Activated naive CD8-positive, alpha-beta T cell treated with anti-CD3 and anti-CD28 coated beads, Interleukin-2, amount 50 U/mL, for 24 hours (primary cell): ENCODE measurements at places on chromosomes 7 and 10.

DNA sequence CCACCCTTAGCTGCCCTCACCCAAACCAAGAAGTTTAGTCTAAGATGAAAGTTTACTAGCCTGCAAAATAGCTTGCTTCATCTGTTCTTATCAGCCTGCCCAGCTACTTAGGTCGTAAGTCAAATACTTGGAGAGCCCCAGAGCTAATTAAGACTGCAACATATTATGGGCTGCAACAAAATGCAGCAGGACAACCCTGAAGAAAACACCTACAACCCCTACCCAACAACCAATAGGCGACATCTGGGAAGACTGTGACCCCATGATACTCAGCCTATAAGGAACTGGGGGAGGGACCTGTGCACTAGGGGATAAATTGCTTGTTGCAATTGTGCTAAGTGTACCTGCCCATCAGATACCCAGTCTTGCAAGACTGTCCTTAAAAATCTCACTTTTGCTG lies 64.1 kb downstream of the LYZL2 start:
- DNase-seq, result no peak

- no peak for DNase-seq
Observed at GRCh38 chr7:7918736-7919448, 49.7 kb upstream of the GLCCI1 start.

- DNase-seq, result no peak
Observed at GRCh38 chr7:132130497-132130896, 445.8 kb downstream of the PLXNA4 start.

- no peak for DNase-seq
Observed at GRCh38 chr10:77863446-77863845, 63.1 kb downstream of the DLG5 start.

GRCh38 chr7:128135515-128136214 lies 104.4 kb upstream of the LRRC4 start:
- peak; percentile 79 for DNase-seq

DNA sequence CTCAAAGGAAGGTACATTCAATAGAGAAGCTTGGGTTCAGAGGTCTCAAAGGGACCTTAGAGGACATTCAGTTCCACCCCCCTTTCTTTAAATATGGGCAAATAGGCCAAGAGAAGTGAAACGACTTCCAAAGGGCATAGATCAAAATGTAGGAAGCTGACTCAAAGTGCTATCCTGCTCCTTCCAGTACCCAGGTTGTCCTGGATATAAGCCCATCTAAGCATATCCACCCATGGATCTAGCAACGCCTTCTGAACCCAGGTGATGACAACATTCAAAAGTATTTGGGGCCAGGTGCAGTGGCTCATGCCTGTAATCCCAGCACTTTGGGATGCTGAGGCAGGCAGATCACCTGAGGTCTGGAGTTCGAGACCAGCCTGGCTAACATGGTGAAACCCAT lies 5.3 kb downstream of the ATXN7L1 start:
- no peak for DNase-seq

DNA sequence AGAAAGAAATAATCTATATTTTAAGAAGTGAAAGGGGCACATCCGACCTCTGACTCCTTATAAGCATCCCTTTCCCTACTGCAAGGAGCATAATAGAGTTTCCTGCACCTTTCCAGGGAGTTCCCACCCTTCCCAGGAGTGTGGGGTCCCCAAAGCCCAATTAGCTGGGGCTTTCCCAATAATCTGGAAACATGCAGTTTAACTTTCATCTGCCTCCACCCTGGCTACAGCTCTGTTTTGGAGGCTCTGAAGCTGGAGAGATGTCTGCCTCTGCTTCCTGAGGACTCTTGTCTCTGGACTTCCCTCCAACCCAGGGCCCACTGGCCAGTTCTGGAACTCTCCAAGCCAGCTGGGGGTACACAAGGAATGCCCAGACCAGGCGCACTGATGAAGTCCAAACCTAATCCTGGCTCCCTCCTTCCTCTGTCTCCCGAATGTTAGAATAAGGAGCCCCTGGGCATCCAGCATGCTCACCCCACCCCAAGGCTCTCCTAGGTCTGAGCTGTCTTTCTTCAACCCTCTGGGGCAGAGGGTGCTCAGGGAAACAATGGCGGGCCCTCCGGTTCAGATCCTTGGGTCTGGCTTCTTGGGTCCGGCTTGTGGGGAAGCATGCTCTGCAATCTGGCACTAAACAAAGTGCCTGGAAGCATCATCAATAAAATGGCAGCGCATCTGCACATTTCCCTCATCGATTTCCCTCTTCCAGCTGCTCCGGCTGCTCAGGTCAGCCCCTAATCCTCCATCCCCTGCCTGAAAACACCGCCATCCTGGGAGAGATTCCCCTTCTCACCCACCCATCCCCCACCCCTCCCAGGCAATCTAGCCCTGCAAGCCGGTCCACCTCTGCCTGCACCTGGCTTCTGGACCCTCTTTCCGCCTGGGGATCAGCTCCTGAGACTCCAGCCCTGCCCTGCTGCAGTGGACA lies 13.3 kb downstream of the HOXA4 start:
- no peak for DNase-seq

DNA sequence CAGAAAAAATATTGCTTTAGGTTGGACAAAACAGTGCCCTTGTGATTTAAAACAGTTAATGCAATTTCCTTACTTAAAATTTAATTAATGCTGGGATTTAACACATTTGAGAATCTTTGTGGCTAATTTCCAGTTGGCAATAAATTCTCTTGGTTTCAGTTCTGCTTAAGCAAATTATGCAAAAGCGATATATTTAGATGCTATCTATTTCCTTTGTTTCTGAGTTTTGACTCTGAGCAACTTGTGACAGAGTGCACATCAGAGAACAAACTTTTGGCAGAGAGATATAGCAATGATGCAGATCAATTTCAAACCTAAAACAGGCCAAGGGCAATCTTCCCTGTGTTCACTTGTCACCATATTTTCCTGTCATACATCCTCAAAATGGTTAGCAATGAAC lies 933.6 kb upstream of the ZWINT start:
- no peak for DNase-seq

DNA sequence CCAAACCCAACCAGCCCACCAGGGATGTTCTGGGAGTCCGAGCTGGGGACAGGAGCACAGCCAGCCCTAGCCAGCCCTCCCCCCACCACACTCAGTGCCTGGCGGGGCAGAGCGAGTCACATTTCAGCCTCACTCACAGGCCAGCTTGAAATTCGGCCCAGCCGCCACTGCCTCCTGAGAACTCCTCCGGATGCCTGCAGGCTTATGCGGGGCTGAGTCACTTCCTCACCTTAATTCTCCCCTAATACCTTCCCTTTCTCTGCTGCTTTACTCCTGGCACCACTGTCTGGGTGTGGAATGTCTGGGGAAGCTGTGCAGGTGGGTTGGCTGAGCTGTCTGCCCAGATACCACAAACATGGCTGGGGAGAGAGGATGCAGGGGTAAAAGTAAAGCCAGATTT lies 22.6 kb upstream of the DLG5 start:
- DNase-seq, result no peak
